Caki2 (cell line): ENCODE measurements at places on chromosomes 3 and 15. TPM values are rescaled to one million over a fixed set of nuclear protein-coding genes. Genes with fewer than 3 reads are reported as not detected.
A peak's percentile ranks its signal among the peaks of the same experiment; 100 is the strongest.

Gene CORO2B
- 0.17 TPM in 1 of 2 replicates, not detected in the other for total RNA-seq

DNA sequence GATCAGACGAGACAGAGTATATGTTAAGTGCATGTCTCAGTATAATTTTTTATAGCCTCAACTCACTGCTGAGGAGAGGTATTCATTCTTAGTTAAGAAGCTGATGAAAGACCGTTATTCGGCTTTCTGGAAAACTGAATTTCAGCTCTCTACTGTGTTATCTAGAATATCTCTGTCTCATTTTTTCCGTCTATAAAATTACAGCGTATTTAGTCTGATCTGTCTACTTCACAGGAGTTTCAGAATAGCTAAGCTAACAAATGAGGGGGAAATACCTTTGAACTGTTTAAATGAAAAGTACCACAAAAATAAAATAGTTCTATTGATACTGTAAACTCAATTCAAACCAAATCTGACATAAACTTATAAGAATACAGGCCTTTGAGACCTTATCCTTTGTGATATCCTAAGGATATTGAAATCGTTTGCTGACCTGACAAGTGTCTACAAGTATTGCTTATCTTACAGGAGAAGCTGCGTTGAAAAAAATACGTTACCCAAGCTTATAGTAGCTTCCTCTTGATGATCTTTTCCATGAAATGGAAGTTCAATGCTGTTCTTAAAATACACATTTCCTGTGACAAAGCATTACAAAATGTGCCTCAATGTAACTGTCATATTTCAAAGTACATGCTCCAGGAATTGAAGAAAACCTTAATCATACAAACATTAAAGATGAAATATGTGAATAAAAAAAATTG lies 104.6 kb downstream of the IL1RAP start:
- no peak for DNase-seq

GRCh38 chr15:43143203-43143941 lies 10.0 kb downstream of the TMEM62 start:
- no peak for DNase-seq

- DNase-seq, result no peak
These were observed 39.9 kb downstream of the GALNT15 start for GRCh38 chr3:16214366-16214765.

GRCh38 chr3:145943952-145944351 lies 217.0 kb downstream of the PLOD2 start:
- no peak for DNase-seq

Gene CYP1A2
- not detected in 2 replicates for total RNA-seq

GRCh38 chr15:92813485-92813884 lies 86.6 kb upstream of the CHD2 start:
- DNase-seq, result no peak

DNA sequence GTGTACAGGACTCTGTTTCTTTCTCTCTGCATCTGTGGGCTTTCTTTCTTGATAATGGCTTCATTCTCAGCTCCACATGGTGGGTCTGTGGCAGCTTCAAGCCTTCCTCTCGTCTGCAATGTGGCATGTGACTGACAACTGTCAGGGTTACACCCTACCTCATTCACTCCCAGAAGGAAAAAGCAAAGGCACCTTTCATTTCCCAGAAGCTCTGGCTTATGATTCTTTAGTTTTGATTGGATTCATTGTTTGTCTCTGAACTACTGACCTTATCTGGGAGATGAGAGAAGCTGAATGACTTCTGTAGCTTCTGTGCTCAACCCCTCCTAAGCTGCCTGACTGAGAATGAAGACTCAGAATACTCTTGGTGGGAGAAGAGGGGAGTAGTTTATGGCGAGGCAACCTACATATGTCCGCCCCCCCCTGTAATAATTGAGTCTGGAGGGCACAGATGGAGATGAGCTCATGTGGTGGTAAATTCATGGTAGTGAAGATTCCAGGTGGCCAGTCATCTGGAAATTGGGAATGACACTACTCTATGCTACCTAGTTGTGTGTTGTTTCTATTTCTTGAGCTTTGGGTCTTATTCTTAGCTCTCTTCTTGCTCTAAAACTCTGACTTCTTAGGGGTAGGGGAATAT lies 38.4 kb downstream of the KCNAB1 start:
- DNase-seq, result peak; percentile 45

DNA sequence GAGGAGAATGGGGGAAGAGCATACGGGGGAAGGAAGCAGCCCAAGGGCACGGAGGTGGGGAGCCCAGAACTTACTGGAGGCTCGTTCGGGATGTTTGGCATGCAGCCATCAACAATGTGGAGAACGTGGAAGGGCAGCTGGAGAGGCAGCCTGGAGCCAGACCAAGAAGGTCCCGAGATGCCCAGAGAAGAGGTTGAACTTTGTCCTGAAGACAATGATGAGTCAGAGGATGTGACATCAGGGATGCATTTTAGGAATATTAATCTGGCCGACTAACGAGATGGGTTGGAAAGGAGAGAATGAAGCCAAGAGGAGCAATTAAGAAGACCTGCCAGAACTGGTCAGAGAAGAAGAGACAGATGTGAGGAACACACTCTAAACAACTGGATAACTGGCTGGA lies 98.2 kb downstream of the SRGAP3 start:
- DNase-seq, result peak; percentile 61

Gene CD200R1
- not detected in 2 replicates for total RNA-seq

DNA sequence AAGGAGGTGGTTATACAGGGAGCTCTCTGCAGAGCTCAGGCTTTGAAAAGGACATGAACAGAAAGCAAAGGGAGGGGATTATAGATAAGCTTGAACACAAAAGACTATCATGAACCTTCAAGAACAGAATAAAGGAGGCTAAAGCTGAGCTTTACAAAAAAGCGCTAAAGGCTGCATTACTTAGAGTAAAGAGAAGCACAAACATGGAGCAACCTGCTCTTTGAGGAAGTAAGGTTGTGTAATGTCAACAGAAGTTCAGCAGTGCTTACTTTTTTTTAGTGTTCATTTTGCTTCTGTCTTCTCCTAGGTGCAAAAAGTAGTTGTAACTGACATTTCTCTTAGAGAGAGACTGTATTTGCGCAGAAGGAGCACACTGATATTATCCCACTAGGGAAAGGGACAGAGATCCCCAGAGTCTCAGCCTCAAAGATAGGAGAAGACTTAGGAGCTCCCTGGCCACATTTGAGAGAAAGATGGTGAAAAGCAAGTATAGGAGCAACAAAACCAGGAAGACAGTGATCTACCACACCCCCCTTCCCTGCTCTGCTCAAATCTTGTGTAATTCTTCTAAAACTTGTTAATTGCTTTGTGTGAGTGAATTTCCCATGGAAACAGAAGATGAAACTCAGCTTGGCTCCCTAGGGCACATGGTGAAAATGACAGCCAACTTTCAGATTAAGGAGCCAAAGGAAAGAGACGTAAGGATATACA lies 54.7 kb downstream of the QTRT2 start:
- DNase-seq, result no peak

DNA sequence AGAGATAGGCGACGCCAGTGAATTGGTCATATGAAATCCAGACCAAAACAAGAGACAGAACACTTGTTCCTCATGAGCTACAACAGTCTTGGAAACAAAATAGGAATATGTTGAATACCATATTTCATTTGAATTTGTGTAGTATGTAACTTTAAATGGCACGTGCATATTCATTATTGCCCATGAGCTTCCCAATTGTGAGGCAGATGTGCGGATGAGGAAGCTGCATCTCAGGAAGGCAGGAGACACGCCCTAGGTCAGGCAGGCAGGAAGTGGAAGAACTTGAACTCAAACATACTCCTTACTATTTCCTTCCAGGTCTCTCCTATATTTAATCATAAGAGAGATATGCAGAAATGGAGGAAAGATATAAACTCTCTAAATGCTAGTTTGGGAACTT lies 106.8 kb upstream of the SLC2A2 start:
- no peak for DNase-seq

- no peak for DNase-seq
These were observed 1.5 kb downstream of the VIPR1 start for GRCh38 chr3:42503957-42504333.

- DNase-seq, result no peak
These were observed 39.6 kb upstream of the SLCO3A1 start for GRCh38 chr15:91813924-91814323.

Gene SYNPR
- not detected in 2 replicates for total RNA-seq

DNA sequence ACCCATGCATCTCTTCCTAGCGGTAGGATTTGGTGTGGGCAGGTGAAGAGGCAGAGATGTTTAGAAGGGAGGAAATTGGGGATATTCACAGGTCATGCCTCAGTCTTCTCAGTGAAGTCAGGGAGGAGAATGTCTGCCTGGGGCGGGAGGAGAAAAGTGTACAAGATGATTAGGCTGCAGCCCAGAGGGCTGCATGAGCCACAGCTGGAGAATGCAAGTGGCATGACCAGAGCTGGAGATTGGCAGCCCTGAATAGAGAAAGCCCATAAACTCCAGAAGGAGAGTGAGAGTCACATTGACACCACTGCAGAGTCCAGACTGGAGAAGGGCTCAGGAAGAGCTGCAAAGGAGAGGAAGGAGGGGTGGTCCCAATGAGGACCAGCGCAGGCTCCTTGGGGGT lies 22.6 kb downstream of the PDHB start:
- DNase-seq, result no peak

DNA sequence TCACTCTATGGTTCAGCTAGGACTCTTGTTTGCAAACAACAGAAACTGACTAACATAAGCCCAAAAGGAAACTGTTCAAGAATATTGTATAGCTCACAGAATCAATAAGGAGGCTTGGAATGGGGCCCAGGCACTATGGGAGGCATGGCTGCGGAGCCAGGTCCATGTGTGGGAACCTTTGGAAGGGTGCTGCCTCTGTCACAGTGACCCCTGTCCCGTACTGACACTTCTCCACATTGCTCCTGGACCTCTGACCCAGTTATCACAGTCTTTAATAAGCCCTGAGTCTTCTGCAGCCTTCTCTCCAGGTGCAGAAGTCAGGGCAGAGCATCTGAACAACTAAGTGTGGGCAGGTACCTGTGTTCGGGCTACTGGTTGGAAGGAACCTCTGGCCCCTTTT lies 121.8 kb downstream of the ITPR1 start:
- no peak for DNase-seq

Gene SLC38A3
- not detected in 2 replicates for total RNA-seq

- no peak for DNase-seq
These were observed 43.7 kb upstream of the PGPEP1L start for GRCh38 chr15:99051308-99051707.

DNA sequence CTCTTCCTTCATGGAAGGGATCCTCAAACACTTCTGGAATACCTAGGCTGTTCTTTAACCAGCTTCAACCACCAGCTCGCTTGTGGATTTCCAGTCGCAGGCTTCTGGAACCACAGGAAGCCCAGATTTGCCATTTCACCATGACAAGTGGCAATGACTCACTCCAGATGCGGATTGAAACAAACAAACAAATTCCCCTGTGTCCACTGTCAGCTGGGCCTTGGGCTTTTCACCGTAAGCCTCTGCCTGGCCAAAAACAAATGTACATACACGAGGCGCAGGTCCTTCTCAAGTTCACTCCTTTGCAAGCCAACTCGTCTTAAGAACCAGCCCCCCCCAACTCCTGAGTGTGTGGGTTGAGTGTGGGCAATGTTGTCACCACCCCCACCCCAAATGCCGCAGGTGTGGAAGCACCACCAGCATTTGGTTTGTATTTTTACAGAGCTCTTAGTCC lies 8.8 kb downstream of the BCL6 start:
- peak; percentile 66 for DNase-seq

GRCh38 chr3:68256635-68257223 lies 602.3 kb upstream of the SUCLG2 start:
- DNase-seq, result no peak

- DNase-seq, result no peak
These were observed 47.8 kb upstream of the IQSEC1 start for GRCh38 chr3:13120928-13121552.

- DNase-seq, result no peak
These were observed 12.5 kb downstream of the TRAT1 start for GRCh38 chr3:108835101-108835500.
